ENCODE measurements at places on chromosomes 1 and 21.

DNA sequence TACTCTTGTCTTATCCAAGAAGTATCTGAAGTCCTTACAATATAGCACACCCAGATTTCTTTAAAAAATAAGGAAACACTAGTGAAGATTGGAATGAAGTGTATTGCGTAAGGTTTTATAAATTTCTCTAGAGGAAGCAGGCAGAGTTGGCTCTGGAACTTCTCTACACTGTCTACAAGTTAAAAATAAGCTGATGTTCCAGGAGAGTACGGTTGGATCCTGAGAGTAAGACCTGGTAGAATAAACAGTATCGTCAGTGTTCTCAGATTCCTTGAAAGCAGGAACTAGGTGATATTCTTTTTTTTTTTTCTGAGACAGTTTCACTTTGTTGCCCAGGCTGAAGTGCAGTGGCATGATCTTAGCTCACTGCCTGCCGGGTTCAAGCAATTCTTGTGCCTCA is 107.9 kb downstream of the USP25 start:
- no peak for DNase-seq

DNA sequence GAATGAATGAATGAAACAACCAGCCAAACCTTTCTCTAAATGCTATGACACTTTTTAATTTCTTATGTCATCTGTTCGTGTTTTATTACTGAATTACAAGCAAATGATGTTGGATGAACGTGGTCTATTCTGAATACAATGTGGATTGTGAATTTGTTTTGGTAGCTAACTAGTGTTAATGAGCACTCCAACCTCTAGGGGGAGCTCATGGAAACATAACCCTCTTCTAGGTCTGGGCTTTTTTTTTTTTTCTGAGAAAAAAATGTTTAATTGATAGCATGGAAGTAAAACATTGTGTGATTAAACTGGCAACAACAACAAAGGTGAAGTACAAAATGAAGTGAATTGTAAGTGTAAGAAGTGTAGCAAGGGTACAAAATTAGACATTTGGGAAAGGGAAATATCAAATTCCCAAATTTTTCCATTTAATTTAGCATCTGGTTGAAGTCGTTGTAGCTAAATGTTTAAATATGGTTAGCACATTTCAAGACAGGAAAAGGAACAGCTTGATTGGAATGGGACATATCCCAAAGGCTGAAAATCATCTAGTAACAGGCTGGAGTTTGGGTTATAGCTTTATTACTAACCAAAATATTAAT is 42.6 kb upstream of the PTGS2 start:
- no peak for DNase-seq

- DNase-seq = no peak
Measured at GRCh38 chr1:112322983-112323678, 72.9 kb upstream of the CTTNBP2NL start.

DNA sequence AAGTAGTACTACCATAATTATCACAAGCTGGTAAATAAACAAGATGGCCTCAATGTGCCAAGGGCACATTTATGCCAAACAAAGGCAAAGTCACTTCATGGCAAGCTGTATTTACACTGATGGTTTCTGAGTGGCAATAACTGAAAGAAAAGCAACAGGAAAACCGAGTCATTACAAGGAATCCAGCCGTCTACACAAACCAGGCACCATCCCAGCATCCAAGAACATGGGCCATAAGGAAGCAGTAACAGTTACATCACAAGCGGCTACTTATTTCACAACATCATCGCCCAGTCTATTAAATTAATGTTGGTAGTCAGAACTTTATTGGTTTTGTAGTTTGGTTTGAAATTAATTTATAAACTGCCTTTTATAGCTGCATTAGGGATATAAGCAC is 214.2 kb downstream of the RERE start:
- no peak for DNase-seq

GRCh38 chr1:84366786-84367185 is 31.5 kb upstream of the DNASE2B start:
- no peak for DNase-seq

GRCh38 chr1:110056285-110056683 is 14.2 kb downstream of the ALX3 start:
- no peak for DNase-seq

DNA sequence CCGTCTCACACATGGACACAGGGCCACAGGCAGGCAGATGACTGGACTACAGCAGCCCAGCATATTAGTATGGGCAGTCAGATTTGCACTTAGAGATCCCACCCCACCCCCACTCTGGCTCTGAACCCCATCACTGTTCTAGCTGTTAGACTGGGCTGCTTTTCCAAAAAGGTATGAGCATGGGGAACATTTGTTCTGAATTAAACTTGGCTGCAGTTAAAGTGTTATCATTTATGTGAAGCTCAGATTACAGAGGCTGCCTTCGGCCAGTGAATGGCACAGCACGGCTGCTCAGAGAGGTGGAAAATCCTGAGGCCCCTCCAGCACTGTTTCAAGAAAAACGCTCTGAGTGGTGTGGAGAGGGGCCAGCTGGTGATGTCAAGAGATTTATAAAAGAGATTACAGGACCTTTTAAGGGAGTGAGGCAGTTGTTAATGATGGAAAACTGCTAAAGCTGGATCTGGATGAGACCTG is 6.9 kb upstream of the NOS1AP start:
- no peak for DNase-seq

GRCh38 chr21:20020026-20020425 is 978.2 kb upstream of the NCAM2 start:
- no peak for DNase-seq

- DNase-seq = no peak
Measured at GRCh38 chr1:30805304-30806003, 47.9 kb upstream of the LAPTM5 start.

- DNase-seq = no peak
Measured at GRCh38 chr1:18750600-18750999, 108.9 kb downstream of the TAS1R2 start.

DNA sequence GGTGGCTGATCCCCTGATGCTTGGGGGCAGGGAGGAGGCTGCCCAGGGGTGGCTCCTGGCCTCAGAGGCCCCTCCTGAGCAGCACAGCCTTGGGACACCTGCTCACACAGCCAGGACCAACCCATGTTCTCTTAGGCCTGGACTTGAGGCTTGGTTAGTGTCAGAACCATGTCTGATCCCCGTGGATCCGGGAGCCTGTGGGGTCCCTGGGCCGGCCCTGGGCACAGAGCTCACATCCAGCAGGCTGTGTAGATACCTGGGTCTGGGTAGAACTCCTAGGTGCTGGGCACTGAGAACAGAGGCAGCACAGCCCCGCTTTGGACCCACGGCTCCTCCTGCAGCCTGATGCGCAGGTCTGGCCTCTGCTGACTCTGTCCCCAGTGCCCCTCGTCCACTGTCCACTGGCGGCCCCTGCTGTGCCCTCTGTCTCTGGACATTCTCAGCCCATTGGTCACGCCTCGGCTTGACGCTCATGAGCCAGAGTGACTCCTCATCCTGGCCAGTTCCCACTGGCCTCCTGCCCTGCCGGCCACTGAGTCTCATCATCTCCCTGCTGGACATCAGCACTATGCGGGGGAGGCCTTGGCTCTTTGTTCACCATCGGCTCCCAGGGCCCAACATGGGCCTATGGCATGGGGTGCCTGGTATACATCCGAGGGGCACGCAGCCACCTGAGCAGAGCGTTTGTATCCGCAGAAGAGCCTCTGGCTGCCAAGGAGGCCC is 70.2 kb downstream of the TRIM11 start:
- DNase-seq = no peak

GRCh38 chr1:44806025-44806703 is 987 bp downstream of the DYNLT4 start:
- no peak for DNase-seq

GRCh38 chr1:20987831-20988825 is 188.6 kb downstream of the EIF4G3 start:
- no peak for DNase-seq

GRCh38 chr1:160858097-160858496 is 4.6 kb downstream of the CD244 start:
- DNase-seq = no peak

DNA sequence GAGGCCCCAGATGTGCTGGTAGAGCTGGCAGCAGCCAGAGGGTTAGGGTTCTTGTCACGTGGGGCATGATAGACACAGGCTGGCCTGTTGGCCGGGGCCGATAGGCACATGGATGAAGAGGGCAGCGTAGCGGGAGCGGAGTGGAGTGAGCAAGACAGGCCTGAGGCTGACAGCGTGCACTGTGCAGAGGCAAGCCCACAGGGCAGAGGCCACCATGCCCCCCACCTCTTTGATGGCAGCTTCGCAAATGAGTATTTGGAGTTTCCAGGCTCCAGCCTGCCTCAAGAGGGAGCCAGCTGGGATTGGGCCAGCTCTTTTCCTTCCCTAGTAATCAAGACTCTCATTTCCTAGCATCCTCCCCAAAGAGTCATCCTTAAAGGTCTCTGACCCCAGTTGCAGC is 43.5 kb downstream of the TMCC2 start:
- DNase-seq = no peak

GRCh38 chr1:20426923-20427322 is 59.1 kb downstream of the CAMK2N1 start:
- DNase-seq = no peak

- no peak for DNase-seq
Measured at GRCh38 chr1:96308314-96308713, 413.3 kb upstream of the PTBP2 start.

DNA sequence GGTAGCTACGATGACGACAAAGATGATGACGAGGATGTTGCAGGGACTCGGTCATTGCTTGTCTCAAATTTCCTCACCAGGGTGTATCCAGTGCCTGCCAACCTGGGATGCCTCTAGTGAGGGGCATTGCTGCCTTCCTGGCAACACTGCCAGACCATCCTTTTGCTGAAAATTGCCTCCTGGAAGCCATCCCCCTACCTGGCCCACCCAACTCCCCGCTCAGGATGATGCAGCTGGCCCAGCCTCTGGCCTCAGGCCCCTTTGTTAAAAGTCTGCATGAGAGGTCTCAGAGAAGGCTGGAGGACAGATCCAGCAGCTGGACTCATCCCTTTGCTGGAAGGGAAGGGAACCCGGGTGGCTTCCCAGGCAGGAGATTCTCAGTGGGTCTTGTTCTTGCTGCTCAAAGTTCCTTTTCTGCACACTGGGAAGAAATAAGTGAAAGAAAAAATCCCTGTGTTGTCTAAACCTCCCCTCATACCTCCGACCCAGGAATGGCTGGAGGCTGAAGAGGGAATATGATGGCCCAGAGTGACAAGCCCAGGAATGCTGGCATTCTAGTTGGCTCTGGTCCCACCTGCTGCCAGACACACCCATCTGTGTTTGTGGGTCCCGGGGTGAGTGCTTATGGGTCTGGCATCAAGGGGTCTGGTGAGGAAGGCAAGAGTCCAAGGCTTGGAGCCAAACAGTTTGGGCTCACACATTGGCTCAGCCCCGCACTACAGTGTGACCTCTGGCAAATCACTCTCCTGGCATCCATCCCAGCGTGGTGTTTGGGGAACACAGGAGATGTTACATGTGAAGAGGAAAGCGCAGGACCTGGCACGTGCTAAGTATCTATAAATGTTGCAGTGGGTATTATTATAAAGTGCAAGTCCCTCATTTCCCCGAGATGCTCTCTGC is 6.7 kb upstream of the FNDC5 start:
- DNase-seq = no peak

DNA sequence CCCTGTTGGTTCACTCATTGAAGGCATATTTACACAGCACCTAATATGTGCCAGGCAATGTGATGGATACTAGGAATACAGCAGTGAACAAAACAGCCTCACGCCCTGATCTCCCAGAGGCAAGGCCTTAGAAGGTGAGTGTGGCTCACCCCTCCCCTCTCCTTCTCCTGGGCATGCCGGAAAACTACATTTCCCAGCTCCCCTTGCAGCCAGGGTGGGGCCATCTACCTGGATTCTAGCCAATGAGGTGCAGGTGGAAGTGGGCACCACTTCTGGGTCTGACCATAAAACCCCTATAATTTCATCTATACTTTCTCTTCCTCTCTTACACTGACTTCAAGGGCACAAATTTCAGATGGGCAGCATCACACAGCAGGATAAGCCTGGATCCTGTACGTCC is 63.8 kb downstream of the FBXO2 start:
- DNase-seq = no peak

GRCh38 chr1:208219098-208219658 is 25.0 kb downstream of the PLXNA2 start:
- DNase-seq = no peak
